ENCODE measurements at places on chromosomes 3 and 15.

DNA sequence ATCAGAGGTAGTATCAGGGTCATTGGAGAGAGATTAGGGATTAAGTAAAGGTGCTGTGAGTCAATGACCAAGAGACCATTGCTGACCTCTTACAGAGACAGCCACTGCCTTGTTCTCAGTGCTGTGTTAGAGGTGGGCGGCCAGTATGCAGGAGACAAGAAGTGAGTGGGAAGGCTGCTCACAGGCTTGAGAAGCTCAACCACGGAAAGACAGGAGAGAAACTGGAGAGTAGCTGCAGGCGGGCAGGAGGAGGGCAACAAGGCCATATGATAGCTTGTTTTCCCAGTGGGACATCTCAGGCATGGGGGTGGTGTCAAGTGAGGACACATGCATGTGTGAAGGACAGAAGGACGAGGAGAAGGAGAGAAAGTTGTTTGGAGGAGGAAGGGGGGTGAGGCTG is 237.3 kb downstream of the PDCD6IP start:
- DNase-seq: no peak

DNA sequence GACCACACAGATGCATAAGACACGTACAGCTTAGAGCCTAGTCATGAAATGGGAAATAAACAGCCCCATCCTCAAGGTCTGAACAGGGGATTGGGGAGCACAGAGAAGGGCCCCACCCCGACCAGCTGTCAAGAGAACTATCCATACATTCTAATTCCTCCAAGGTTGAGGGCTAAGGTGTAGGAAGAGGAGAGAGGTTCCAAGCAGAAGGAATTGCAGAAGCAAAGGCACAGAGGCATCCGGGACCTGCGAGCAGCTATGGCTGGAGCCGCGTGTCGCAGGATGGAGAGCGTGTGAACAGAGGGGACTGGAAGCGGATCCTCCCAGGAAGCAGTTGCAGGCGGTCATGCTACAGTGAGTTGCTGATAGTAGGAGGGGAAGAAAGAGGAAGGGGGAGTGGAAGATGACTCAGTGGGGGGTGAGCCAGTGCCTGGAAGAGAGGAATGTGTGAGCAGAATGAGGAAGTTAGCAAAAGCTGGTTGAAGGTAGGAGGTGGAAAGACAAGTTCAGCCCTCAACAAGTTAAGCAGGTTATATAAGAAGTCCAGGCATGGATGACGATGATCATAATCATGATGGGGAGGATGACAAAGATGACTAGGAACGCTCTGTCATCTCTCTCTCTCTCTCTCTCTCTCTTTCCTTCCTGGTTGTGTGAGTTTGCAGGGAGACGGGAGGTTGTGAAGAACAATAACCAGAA is 89.7 kb downstream of the LIPC start:
- DNase-seq: no peak

DNA sequence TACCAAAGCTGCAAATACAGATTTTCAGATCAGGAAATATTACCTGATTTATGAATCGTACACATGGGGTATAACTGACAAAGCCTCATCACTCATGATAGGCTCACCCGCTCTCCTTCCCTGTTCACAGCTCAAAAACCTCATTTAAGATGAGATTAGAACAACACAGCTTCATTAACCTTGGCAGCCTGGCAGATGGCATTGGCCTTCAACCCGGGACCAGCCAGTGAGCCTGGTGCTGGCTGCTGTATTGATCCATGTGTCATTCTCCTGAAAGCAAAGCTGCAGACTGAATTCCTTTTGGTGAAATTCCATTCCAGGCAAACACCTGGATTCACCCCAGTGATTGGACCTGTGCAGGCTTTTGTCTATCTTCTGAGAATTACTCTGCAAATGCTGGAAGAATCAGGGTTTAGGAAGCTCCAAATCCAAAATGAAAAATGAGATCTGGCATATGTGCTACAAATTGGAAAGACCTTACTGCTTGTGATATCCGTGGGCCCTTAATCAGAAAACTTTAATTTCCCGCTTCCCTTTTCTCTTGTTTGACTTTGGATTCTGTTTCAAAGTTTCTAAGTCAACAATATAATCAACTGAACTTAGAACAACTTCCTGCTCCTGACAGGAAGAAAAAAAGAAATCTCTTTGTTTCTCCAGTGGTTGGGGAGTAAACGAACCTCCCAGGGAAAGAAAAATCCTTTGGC is 189.1 kb upstream of the KBTBD8 start:
- no peak for DNase-seq

GRCh38 chr15:39592500-39592899 is 11.6 kb downstream of the THBS1 start:
- DNase-seq: no peak

GRCh38 chr3:71299160-71299559 is 284.4 kb downstream of the FOXP1 start:
- DNase-seq: no peak

Data from CD4-positive, alpha-beta T cell treated with Interleukin-12 subunit alpha and Interleukin-12 subunit beta, for 1 hour (primary cell).